ENCODE measurements at places on chromosomes 7 and 10. TPM values are rescaled to one million over a fixed set of nuclear protein-coding genes. Genes with fewer than 3 reads are reported as not detected.

Gene LRIT1
- not detected for total RNA-seq

Gene CPVL
- total RNA-seq, result not detected

Gene GHRHR
- not detected for total RNA-seq

Gene CYTH3
- 94.3 TPM for total RNA-seq

Gene SYCE1
- total RNA-seq, result 0.72 TPM

Gene PTPN12
- total RNA-seq, result 80.7 TPM

Gene CRYGN
- total RNA-seq, result 0.59 TPM

Gene ST8SIA6
- 0.88 TPM for total RNA-seq

GRCh38 chr10:59435707-59436106 lies 73.4 kb upstream of the FAM13C start:
- no peak for DNase-seq

DNA sequence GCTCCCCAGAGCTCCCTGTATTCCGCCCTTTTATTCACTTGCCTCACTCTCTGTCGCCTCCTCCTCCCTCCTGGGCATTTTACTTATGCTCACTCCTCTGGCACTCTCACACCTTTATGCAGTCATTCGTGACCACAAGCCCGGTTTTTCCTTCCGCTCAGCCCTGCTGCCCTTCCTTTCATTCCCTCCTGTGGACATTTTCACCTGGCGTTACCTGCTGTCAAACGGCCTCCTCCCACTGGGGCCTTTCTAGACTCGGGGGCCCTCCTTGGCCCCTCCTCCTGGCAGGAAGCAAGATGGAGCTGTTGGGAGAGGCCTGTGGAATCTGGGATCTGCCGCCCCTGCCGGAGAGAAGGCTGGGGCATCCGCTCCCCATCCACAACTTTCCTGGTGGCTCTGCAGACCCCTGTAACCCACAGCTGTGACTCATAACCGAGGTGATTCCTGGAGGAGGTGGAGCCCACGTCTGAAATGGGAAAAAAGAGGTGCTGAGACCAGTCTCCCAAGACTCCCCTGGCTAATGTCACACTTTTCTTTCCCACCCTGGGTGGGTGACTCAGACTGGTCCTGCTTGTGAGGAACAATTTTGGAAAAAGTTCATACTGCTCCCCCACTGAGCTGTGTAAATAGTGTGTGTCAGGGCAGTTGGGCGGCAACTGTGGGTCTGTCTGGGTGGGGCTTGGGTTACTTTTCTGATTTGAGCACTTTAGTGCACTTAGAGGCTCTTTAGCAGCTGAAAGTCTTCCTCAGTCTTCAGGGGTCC lies 1.2 kb downstream of the VCL start:
- DNase-seq, result peak; percentile 89

DNA sequence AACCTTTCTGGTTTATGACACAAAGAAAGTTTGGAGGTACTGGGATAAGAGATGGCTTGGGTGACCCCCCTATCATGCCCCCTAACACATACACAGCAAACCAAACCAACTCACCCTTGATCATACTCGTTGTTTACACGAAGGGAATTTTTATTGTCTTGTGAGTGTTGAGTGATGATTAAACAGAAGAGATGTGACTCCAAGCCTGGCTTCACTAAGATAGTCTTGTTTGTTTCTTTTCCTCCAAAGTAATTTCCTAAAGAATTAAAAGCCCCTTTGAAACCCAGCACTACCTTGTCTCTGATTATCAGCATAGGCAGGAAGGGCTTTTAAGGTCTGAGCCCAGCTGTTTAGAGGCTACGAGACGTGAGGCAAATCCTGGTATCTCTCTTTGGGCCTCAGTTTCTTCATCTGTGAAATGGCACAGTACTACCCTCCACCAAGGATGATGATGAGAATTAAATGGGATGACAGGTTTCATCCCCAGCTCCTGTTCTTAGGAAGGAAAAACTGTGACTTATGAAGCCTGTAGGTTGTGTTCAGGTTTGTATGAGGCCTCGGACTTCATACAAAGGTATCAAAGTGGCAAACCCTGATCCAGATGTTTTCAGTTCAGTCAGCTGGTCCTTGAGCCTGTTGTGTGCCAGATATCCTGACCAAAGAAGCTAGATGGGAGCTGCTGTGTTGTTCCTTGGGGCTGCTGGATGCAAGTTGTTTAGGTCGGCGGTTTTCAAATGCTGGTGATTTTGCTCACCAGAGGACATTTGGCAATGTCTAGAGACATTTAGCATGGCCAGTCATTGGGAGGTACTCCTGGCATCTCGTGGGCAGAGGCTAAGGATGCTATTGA lies 51.8 kb downstream of the TCF7L2 start:
- DNase-seq, result no peak

DNA sequence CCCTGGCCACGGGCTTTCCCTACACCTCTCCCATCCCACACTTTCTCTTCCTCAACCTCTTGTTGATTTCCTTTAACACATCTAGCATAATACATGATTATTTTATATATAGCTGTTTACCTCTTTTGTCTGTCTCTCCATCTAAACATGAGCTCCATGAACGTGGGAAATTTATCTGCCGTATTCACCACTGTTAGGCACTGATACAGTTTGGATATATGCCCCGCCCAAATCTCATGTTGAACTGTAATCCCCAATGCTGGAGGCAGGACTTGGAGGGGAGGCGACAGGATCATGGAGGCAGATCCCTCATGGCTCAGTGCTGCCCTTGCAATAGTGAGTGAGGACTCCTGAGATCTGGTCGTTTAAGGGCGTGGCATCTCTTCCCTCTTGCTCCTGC lies 5.7 kb downstream of the CYTH3 start:
- DNase-seq, result no peak

DNA sequence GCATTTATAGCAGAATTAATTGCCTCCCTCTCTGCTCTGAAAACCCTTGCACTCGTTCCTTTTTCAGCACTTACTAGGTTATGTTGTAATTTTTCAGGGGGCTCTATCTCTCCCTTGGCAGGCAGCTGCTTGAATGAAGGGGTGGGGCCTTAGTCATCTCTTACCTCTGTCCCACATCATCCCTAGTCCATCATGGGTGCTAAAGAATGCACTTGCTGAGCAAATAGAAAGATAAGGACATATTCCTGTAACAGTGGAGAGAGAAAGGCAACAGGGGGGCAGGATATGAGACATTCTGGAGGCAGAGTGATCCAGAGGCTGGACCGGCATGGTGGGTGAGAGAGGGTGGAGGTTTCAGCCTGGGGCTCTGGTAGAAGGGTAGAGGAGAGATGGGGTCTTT lies 60.0 kb downstream of the MINDY4 start:
- no peak for DNase-seq

DNA sequence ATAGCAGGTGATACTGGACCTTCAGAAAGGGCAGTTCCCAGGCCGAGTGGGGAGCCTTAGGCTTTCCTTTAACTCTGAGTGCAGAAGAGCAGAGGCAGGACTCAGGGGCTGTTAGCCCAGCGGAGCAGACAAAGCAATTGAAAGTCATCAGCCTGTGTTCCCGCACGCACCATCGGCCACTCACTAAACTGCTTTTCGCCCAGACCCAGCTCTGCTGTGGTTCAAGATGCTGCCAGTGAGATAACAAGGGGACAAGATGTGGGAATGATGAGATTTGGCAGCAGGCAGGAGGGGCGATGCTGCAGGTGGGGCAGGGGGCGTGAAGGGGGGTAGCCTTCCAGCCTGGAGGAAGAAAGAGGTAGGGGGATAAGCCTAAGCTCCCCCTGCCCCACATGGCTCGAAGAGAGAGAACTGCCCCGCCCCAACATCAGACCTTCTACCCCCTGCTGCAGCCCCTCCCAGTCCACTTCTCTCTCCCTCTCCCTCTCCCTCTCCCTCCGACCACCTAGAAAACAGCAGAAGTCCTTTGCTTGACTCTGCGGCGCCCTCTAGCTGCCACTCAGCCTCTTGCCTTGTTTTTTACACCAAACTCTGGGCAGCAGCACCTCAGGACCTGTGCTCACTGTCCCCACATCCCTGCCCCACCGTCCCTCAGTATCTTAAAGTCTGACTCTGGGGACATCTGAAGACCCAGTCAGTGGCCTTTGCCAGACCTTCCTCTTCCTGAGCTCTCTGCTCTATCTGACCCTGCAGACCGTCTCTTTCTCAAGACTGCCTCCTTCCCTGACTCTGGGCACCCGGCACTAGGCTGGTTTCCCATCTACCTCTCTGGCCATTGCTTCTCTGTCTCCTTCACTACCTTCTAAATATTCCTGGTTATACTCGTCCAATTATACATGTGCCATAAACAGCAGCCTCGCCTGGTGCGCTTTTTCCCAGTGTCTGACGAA lies 110.5 kb downstream of the C10orf105 start:
- peak; percentile 92 for DNase-seq

DNA sequence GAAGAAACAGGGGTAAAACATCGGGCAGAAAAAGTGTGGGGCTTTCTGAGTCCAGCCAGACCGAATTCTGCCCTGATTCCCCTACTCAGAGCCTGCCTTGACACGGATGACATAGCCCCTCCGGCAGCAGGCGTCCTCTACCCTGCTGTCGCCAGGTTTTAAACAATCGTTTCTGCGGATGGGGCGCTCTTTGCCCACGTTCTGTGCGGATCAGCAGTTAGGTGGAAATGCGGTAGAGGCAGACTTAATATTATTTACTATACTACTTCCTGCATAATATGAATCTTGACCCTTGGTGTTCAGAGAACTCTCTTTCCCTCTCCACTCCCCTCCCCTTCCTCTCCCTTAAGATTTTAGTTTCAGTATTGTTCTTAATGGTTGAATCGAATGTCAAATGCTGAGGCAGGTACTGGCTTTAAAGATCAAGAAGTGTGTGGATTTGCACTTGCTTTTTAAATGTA lies 2.4 kb downstream of the GATA3 start:
- peak; percentile 75 for DNase-seq

DNA sequence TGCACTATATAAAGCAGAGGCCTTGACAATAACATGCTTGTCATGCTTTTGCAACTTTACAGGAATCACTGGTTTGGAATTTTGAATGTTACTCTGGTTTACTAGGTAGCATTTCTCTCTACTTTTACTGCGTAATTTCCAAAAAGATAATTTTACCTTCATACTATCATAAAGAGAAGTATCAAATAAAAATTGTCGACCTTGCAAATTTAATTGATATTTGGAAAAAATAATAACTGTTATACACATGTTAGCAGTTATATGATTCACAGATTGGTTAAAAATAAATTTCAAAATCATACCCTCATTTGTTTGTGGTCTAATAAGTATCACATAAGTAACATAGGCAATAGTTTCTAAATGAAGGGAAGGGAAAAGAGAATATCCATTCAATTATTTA lies 228.5 kb upstream of the CACNA2D1 start:
- no peak for DNase-seq

GRCh38 chr7:886626-887487 lies 10.5 kb downstream of the GET4 start:
- DNase-seq, result no peak

GRCh38 chr10:50419091-50419490 lies 167.8 kb upstream of the ASAH2 start:
- DNase-seq, result no peak
